Fibroblast of mammary gland (primary cell): ENCODE measurements at places on chromosomes 12 and 14.

DNA sequence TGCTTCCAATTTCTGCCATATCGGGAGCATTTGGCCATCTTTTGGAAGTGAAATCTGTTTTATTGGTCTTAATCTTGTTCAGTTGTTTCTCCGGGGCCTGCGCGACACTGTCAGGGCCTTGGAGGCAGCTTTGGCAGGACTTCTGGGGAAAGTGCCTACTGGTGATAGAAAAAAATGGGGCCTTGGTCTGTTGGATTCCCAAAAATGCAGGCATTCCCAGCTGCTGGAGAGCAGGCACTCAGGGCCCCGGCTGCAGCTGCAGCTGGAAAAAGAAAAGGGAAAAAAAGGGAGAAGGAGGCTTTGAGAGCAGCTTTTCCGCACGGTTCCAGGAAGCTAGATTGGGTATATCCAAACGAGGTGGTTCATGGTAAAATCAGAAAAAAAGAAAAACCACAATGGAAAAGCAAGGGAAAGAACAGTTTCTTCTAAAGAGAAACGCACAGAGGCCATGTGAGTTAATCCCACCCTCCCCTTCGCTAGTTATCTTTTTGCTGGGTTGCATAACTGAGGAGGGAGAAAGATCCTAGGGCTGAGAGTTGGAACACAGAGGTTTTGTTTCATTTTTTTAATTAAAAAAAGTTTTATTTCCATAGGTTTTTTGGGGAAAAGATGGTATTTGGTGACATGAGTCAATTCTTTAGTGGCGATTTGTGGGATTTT, 134.7 kb upstream of the RFLNA start:
- no peak for DNase-seq

DNA sequence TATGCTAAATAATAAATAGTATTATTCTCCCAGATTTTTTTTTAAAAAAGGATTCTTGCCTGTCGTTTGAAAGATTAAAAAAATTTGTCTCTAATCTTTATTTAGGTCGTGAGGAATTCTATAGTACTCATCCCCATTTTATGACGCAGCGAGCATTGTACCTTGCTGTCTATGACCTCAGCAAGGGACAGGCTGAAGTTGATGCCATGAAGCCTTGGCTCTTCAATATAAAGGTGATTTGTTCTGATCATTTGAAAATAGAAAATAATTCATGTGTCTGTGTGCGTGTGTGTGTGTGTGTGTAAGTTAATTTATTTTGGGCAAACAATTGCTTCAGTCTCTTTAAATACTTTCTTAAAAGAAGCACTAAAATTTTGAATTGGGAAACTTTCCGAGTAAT, 84.2 kb downstream of the LRRK2 start:
- no peak for DNase-seq

GRCh38 chr12:92108651-92109050, 37.0 kb downstream of the BTG1 start:
- DNase-seq = peak; percentile 62

DNA sequence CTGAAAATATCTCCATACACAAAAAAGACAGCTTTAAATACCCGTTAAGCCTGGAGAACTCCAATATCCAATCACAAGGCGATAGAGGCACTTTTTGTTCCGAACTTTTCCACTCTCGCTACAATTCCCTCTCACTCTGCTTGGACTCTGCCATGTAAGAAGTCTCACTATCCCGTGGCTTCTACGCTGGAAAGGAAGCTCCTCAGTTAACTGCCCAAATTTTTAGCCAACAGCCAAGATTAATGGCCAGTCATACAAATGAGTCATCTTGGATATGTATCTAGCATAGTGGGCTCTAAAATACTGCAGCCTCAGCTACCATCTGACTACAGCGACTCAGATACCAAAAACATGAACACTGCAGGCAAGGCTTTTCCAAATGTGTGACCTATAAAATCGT, 45.5 kb upstream of the RERGL start:
- peak; percentile 67 for DNase-seq

GRCh38 chr14:54629183-54629582, 62.3 kb downstream of the SAMD4A start:
- DNase-seq = no peak
